Cardiac muscle cell (in vitro differentiated cells and primary cell): ENCODE measurements at places on chromosomes 1 and 21. TPM values are rescaled to one million over a fixed set of nuclear protein-coding genes. Genes with fewer than 3 reads are reported as not detected.

The OXCT2 gene
- 0.35 TPM in 1 of 2 replicates, not detected in the other for polyA plus RNA-seq

The GJA8 gene
- not detected in 2 replicates for polyA plus RNA-seq

The LMOD1 gene
- polyA plus RNA-seq = 27.4 and 47.9 TPM in 2 replicates

The LCE2C gene
- not detected in 2 replicates for polyA plus RNA-seq

The TRIM45 gene
- 15.9 and 17.2 TPM in 2 replicates for polyA plus RNA-seq

The FAM43B gene
- polyA plus RNA-seq = 3.7 and 7.6 TPM in 2 replicates

The C1orf94 gene
- polyA plus RNA-seq = not detected in 2 replicates

The FCRL5 gene
- not detected in 2 replicates for polyA plus RNA-seq

The PRELP gene
- 0.26 TPM in 1 of 2 replicates, not detected in the other for polyA plus RNA-seq

The PTCH2 gene
- polyA plus RNA-seq = 0.65 and 0.97 TPM in 2 replicates

The KCNJ10 gene
- 0.35 and 0.54 TPM in 2 replicates for polyA plus RNA-seq

The C1orf87 gene
- not detected in 2 replicates for polyA plus RNA-seq
